Activated CD4-positive, alpha-beta T cell treated with anti-CD3 and anti-CD28 coated beads for 36 hours (primary cell): ENCODE measurements at places on chromosomes 3 and 15. TPM values are rescaled to one million over a fixed set of nuclear protein-coding genes. Genes with fewer than 3 reads are reported as not detected.
A peak's percentile ranks its signal among the peaks of the same experiment; 100 is the strongest.

- no peak for DNase-seq
These were observed 52.1 kb downstream of the LRTM1 start for GRCh38 chr3:54875596-54876268.

GRCh38 chr3:172043233-172043632 lies 3.9 kb downstream of the FNDC3B start:
- no peak for DNase-seq

GRCh38 chr3:139499536-139499935 lies 23.2 kb upstream of the RBP2 start:
- no peak for DNase-seq

- no peak for DNase-seq
These were observed 838.5 kb downstream of the TUSC7 start for GRCh38 chr3:117547956-117548550.

DNA sequence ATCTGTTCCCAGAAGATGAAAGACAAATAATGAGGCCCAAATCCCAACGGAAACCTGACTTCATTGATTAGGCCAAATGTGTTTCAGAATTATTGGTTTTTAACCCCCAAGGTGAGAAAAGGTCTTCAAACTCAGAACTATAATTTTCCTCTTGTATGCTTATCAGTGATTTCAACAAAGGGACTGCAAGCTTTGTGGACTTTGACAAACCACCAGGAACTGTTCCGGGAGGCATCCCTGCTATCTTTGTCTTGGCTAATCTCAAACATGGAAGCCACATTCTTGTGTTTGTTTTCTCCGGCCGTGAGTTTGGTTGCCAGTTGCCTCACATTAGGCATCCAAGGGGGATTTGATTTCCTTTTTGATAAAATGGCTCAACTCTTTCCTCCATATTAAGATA lies 19.5 kb downstream of the ARHGEF3 start:
- no peak for DNase-seq

DNA sequence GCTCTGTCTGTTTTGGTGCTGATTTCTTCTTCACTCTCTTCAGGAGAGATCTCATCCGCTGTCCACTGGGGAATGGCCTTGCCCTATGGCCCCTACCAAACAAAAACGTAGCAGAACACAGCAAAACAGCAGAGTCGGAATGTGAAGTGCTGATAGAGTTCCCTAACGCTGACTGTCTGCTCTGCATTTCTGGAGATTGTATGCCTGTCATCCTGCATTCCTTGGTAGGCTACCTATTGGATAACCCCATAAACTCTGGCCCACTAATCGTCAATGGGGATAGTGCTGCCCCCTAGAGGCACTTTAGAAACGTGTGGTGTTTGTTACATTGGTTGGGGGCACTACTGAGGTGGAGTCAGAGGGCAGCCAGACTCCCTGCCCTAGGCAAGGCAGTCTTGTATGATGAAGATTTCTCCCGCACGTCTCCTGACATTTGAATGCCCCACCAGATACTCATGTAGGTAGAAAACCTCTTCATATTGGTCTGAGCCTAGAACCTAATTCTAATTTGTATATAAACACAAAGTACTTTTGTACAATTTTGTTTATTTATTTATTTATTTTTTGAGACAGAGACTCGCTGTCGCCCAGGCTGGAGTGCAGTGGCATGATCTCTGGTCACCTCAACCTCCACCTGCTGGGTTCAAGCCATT lies 15.6 kb upstream of the MAGEF1 start:
- peak; percentile 67 for DNase-seq

- no peak for DNase-seq
These were observed 126.5 kb upstream of the CNTN6 start for GRCh38 chr3:966341-966740.

DNA sequence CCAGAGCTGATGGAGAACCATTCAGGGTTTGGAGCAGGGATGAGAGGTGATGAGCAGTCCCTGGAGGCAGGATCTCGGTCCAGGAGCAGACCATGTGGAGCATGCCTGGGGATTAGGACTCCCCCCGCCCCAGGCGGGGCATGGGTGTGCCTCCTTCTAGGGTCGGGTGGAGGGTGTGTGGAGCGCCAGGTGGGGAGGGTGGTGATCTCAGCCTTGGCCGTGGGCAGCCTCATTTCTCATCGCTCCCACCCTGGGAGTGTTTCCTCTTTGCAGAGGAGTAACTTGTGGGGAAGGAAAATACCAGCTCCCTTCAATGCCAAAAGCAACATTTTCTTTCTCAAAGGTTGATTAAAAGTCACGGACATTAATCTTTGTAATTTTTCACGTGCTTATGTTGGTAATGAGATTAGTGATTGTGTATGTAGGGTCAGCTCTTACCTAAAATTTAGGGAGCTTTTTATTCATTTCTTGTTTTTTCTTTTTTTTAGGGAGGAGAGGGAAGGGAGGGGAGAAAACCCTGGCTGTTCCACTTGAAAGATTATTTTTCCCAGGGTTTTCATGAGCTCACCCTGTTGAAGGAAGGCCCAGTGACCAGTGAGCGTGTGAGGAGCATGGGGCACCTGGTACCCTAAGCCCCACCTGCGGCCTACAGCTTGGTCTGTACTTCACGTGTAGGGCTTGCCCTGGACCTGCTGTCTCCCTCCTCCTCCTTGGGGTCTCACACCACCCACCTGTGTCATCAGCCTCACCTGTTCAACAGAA lies 11.0 kb downstream of the FBLN2 start:
- DNase-seq: no peak

DNA sequence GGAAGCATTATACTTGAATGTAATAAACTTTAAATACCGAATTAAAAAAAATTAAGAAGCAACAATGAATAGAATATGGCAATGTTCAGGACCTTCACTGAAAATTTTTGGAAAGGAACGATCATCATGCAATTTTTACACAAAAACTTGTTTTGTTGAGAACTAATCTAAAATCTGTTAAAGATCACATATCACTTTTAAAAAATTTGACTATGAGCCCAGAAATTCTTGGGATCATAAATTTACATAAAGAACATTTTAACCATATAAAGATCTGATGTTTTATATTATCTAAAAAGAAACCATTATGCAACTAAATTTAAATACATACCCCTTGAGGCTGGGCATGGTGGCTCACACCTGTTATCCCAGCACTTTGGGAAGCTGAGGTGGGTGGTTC lies 76.2 kb upstream of the MELTF start:
- DNase-seq: no peak

DNA sequence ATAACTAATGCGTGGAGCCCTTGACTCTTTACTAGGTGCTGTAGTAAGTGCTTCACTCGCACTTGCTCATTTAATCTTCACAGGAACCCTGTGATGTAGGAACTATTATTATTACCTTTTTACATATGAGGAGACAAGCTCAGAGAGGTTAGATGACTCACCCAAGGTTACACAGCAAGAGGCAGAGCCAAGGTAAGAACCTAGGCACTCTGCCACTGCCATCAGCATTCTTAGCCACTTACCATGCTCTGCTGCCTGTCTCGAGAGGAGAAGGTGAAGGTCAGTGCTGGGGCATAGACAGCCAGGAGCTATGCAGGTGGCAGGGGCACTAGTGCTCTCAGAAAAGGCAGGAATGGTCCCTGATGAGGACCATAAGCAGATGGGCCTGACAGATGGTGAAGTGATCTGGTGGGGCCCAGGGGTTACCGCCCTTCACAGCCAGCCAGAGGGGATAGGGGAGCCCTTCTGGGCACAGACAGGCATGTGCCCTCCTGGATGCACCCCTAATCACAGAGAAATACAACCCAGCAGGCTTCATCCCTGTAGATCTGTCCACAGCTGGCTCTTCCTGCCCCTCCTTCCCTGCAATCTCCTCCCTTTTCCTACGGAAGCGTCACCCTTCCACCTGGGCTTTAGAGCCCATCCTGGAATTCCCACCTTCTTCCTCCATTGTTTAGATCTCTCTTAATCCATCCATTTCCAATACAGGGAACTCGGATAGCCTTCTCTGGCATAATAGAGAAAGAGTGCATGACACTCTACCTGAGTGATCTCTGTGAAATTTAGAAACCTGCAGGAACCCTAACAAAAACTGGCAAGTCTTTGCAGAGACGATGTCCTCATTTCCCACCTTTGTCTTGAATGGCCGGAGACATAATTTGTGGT lies 26.9 kb downstream of the ABTB1 start:
- no peak for DNase-seq

DNA sequence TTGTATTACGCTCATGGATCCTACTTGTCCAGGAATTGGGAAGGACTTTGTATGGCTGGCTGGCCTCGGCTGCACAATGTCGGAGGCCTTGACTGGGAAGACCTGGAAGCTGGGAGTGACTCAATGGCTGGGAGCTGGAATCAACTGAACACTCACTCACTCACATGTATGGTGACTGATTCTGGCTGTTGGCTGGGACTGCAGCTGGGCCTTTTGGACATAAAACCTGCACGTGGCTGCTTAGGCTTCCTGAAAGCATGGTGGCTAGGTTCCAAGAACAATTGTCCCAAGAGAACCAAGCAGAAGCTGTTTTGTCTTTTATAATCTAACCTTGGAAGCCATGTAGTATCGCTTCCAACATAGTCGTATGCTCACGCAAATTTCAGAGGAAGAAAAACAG lies 38.0 kb upstream of the CMTM8 start:
- no peak for DNase-seq

GRCh38 chr15:49898097-49898496 lies 220.9 kb downstream of the ATP8B4 start:
- DNase-seq: no peak

GRCh38 chr15:50180091-50180490 lies 1.9 kb upstream of the SLC27A2 start:
- no peak for DNase-seq

DNA sequence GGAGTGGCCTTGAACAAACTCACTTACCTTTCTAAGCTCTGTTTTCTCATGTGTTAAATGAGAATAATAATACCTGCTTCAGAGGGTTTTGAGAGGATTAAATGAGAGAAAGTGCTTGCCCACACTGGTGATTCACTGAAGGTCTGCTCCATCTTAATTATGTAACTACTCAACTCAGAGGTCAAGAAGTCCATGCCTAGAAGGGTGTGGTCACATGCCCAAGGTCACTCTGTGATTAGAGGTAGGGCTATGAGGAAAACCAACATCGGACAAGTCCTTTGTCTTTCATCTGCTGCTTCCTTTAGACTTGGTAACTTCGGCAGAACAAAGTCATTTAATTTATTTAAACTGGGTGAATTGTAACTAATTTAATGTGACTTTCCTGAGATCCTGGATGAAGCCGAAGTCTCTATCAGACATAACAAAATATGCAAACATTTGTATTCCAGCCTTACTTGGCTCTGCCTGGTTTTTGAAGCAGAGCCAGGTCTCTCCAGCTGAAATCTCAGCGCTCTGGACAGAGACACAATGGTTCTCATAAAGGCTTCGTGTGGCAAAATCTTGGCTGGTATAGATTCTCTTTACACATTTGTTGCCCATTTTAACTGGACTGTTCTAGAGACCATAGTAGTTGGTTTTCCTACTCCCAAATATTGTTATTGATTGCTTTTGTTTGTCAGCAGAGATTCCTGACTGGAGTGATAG lies 3.0 kb downstream of the CHRNA7 start:
- no peak for DNase-seq

The CLDN1 gene
- total RNA-seq: 1.6 TPM

The CYP19A1 gene
- not detected for total RNA-seq

The SLC24A5 gene
- total RNA-seq: not detected

The MED12L gene
- 2.4 TPM for total RNA-seq

The HESX1 gene
- 0.79 TPM for total RNA-seq

The CIP2A gene
- 47.8 TPM for total RNA-seq

The SH2D7 gene
- not detected for total RNA-seq

The EOMES gene
- 0.25 TPM for total RNA-seq

The WNT7A gene
- 0.39 TPM for total RNA-seq
